Stimulated activated CD8-positive, alpha-beta memory T cell treated with anti-CD3 and anti-CD28 coated beads, Interleukin-7, amount 100 ng/mL, for 4 hours (primary cell): ENCODE measurements at places on chromosomes 2 and 18.

DNA sequence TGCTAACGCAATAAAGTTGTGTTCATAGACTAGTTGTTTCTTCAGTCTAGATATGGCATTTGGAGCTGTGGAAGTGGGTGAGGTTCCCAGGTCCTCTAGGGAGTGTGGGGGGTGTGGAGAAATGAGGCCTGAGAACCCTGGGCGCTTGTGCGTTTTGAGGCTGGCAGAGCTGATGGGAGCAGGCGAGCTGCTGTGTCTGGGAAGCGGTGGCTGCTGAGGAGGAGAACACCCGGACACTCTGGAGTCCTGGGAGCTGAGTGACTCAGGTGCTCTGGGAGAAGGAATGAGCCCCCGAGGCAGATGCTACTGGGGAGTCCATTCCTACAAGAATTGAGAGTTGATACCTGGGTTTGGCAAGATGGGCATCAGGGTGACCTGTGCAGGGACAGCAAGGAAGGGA is 67.5 kb downstream of the LPIN1 start:
- DNase-seq, result no peak

GRCh38 chr18:59736061-59736460 is 38.8 kb upstream of the CCBE1 start:
- DNase-seq, result no peak

GRCh38 chr2:121688820-121689219 is 39.6 kb upstream of the CLASP1 start:
- no peak for DNase-seq

DNA sequence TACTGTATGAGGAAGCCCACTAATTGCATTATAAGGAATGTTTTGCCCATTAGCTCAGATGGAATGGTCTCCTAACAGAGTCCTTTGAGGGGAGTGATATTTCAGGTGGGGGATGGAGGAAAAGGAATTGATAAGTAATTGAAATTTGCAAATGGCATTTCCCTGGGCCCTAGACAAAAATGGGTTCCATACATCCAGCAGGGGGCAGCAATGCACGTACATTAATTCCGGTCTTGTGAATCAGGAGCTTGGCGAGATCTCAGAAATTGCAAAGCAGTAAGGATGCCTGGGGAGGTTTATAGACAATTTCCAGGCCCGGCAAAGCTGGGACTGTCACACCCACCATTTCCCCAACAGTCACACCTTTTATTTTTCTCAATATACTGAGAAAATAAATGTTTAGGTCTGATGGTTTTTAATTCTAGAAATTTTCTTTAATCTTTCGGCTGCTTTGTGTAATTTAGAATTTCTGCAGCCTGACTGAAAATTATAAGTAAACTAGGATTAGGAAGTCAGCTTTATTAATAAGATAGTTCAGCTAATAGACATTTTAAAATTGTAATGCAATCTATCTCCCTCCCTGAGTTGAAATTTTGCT is 122.8 kb downstream of the LYPD1 start:
- no peak for DNase-seq

DNA sequence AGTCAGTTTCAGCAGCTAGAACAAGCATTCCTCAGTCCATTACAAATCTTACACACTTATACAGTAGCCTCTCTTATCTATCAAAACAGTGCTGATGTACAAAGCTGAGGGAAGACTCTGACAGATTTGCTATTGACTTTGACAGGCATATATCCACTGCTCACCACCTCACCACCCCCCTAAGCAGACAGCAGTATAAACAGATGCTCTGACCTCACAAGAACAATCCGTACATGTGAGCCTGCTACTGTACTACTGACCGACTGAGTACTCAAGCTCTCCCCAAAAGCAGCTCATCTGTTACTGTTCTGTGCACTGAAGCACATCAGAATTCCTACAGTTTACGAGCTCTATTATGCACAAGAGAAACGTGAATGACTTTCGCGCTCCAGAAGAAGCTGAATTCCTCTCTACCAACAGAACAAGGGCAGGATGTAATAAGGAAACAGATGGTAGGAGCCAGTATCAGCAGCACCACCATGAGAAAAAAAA is 95.6 kb upstream of the PDE1A start:
- DNase-seq, result no peak

DNA sequence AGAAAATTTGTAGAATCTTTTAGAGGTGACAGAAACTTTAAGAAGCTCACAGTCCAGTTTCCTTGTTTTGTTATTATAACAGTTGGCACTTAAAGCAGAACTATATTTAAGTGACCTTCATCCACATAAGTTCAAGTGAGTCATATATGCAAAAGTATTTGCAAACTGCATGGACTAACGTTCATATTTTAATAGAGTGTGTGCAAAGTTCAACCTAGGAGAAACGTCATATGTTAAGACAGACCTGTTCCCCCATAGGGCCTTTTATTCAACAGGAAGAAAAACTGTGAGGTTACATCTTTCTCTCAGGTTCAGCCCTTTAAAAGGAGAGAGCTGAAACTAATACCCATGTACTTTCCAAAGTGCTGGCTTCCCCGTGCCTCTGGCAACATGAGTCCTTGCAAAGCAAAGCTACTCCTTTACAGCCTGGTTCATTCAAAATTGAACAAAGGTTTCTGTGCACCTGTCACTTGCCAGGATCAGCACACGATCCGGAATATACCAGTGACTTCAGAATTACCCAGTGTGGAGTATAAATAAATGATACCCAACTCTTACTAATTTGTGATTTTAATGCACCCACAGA is 280.0 kb upstream of the RAB12 start:
- no peak for DNase-seq

DNA sequence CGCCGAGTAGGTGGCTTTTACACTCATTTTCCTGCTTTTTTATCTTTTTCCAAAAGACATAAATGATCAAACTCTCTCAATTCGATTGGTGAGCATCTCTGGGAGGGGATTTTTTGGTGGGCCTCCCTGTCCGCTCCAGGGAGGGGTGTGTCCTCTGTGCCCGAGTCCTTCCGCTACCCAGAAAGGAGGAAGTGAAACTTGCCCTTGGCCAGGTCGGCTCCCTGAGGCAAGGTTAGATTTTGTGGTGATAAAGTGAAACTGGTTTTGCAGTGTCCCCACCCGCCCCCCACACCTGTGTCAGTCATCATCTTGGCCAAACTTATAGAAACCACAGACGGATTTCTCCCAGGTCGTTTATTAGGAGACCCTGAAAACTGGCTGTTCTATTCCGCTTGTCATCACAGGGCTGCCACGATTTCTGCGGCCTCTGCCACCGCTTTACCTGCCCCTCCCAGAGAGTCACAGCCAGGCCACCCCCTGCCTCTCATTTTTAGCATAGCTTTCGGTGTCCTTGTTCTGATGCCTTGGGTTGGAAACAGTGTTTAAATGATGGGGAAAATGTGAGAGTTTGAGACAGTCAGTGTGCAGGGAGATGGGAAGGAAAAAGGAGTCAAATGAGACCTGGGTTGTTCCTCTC is 93.6 kb downstream of the SH3BP4 start:
- DNase-seq, result no peak

DNA sequence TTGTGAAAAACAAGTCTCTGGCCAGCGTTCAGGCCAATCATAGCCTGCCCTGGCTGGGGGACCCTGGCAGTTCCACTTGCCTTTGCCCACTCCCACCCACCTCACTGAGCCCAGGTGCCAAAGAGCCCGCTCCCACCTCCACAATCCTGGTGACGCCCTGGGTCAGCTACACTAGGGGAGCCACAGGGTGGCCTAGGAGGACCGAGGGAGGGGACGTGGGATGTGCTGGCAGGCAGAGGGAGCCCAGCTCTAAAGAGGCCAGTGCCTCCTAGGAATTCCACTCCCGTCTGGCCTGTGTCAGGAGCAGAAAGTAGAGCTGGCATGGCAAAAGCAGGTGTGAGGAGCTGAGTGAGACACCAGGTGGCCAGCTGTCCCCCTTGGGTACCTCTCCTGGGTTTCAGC is 49.3 kb downstream of the TNS1 start:
- no peak for DNase-seq

- no peak for DNase-seq
These were observed 86.6 kb downstream of the MARCO start for GRCh38 chr2:119028327-119029174.

GRCh38 chr2:205555566-205556230 is 126.6 kb upstream of the NRP2 start:
- DNase-seq, result no peak

DNA sequence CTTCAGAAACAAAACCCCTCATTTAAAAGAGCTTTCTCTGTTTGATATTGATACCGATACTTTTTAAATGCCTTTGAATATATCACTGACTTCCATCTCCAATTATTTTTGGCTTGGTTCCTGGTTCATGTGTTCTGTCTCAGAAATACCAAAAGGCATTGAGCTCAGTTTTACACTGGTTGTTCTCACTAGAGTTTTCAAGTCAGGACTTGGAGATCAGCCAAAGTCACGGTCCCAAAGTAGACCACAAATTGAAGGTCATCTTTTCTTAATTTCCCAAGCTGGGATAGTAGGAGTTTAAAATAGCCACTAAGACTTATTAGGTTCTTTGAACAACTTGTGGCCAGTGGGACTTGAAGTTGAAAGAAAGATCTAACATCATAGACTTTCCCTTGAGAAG is 24.2 kb downstream of the DHRS9 start:
- DNase-seq, result no peak

GRCh38 chr2:127569666-127570065 is 34.2 kb downstream of the MYO7B start:
- DNase-seq, result no peak

GRCh38 chr2:86006524-86006923 is 99.2 kb downstream of the POLR1A start:
- DNase-seq, result no peak

DNA sequence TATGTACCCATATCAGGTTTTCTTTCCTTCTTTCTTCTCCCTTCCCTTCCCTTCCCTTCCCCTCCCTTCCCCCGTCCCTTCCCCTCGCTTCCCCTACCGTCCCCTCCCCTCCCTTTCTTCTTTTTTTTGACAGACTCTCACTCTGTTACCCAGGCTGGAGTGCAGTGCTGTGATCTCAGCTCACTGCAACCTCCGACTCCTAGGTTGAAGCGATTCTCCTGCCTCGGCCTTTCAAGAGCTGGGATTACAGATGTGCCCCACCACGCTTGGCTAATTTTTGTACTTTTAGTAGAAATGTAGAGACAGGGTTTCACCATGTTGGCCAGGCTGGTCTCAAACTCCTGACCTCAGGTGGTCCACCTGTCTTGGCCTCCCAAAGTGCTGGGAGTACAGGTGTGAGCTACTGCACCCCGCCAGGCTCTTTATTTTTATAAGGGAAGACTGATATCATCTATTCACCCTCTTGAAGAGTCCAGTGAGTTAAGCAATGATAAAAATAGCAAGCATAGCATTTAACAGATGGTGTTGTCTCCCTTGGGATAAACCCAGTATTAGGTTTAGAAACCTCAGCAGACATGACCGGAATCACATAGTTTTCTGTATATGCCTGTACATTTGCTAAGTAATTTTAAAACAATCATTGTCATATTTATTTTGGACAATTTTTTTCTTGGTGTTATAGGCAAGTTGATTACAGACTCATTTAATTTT is 888.4 kb downstream of the TRIB2 start:
- DNase-seq, result no peak

DNA sequence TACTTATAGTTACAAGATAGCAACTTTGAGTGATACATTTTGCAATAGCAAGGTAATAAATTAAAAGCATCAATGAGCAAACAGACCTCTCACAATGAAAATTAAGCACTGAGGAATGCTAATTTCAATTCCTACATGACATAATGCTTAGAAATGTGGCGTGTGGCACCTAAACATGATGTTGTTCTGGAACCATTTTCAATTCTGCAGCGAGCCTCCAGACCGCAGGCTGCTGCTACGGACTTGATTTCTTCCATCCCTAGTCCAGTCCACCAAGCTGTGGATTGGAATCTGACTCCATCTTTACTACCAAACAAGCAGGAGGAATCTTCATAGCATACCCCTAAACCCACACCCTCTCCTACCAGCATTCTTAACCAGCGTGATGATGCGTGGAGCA is 58.7 kb upstream of the ZNF397 start:
- DNase-seq, result no peak

- no peak for DNase-seq
These were observed 286.2 kb downstream of the TMX3 start for GRCh38 chr18:68428661-68429060.

GRCh38 chr18:24567199-24567598 is 106.8 kb downstream of the HRH4 start:
- no peak for DNase-seq

DNA sequence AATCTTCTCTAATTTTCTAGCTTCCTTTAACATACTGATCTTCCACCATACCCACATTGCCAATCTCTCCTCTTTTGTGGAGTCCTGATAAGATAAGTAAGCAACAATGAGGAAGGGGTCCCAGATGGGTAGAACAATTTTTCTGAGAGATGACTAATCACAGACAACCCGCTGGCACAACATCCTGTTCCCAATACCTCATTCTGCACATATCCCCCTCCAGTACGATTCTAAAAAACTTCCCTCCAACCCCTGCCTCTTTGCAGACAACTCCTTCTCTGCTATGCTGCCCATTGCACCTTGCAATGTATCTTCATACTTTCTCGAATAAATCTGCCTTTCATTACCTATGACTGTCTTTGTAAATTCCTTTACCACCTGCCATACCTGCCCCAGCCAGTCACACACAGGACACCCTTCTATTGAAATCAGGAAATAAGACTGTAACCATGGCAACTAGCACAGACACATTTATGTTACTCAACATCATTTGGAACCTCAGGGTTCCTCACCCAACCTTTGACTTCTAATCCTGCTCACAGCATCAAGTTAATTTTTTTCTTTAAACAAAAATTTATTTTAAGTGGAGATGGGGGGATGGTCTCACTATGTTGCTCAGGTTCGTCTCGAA is 7.4 kb upstream of the EXOC6B start:
- DNase-seq, result no peak

DNA sequence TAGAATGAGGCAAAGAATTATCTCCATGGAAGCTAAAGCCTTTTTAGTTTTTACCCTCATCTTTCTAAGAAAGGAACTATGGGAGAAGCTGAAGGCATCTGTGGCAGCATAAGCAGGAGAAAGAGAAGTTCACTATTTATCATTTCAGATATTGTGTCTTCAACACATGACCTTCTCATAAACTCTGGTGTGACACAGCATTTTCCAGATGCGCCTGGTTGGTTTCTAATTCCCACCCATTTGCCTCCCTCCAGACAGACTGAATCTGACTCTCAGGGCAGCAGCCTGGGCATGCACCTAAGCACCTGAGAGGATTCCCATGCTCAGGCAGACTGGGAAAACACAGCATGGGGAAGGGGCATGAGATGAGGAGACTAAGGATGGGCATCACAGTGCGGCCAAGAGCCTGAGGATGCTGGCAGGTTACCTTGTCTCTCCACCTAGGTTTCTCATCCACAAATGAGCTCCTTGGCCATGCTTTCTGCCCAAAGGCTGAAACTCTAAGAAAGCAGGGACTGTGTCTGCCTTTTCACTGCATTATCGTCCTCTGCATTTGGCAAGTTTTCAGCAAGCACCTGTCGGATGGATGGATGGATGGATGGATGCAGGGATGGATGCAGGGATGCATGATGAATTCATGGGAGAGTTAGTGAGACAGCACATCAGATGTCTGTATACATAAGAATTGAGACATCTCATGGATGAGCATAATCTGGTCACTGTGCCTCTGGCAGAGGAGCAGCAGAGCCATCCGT is 28.8 kb upstream of the SULT1C4 start:
- no peak for DNase-seq

GRCh38 chr2:85961053-85961452 is 72.3 kb upstream of the ST3GAL5 start:
- no peak for DNase-seq
